Fibroblast of skin of left quadriceps (primary cell): ENCODE measurements at places on chromosomes 4 and X.

GRCh38 chr4:81486502-81486901 is 14.8 kb upstream of the RASGEF1B start:
- no peak for DNase-seq

- DNase-seq, result no peak
Measured at GRCh38 chrX:116282751-116283150, 112.2 kb downstream of the AGTR2 start.

- no peak for DNase-seq
Measured at GRCh38 chr4:79982601-79983322, 90.3 kb downstream of the ANTXR2 start.

GRCh38 chrX:40772290-40772689 is 36.9 kb upstream of the MED14 start:
- no peak for DNase-seq

GRCh38 chrX:151359341-151359740 is 37.7 kb upstream of the VMA21 start:
- no peak for DNase-seq

DNA sequence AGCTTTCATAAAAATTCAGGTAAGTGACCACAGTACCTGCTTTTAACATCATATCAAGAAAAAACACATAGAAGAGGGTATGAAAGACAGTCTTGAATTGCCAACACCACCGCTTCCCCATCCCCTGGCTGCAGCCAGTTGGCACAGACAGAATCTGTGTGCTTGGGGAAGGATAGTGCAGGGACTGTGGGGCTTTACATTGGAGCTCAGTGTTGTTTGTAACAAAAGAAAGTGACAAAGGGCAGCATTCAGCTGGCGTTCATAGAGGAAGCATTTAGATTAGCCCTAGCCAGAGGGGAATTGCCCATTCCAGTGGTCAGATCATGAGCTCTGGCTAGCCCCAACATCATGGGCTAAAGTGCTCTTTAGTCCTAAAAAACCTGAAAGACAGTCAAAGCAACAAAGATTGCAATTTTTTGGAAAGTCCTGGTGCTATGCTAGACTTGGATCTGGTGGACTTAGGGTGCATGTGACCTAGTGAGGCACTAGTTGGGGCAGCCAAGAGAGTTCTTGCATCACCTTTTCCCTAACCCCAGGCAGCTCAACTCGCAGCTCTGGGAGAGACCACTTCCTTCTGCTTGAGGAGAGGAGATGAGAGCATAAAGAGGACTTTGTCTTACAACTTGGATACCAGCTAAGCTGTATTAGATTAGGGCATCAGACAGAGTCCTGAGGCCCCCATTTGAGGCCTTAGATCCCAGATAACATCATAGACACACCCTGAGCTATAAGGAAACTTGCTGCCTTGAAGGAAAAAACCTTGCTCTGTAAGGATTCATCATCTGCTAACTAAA is 1602.4 kb upstream of the ADGRL3 start:
- no peak for DNase-seq

- DNase-seq, result no peak
Measured at GRCh38 chr4:115965588-115965987, 852.2 kb upstream of the NDST4 start.
